ENCODE measurements at places on chromosomes 5 and 9. TPM values are rescaled to one million over a fixed set of nuclear protein-coding genes. Genes with fewer than 3 reads are reported as not detected.

- H3K27me3 ChIP-seq: no peaks in the 10 kb centered on the region
- H3K4me1 ChIP-seq: no peaks in the 10 kb centered on the region
- no peak for DNase-seq
- no peak overlapping the region for H3K4me3 ChIP-seq
- H3K36me3 ChIP-seq: no peaks in the 10 kb centered on the region
Measured at GRCh38 chr5:41093803-41094202, 22.7 kb upstream of the MROH2B start.

- DNase-seq: no peak
- no peaks in the 10 kb centered on the region for H3K4me1 ChIP-seq
- H3K27me3 ChIP-seq: no peaks in the 10 kb centered on the region
- no peak overlapping the region for H3K4me3 ChIP-seq
- no peak overlapping the region for H3K27ac ChIP-seq
Measured at GRCh38 chr5:132566657-132567056, 9.9 kb downstream of the RAD50 start.

- H3K36me3 ChIP-seq: no peaks in the 10 kb centered on the region
- peak overlapping the region; percentile 69 for H3K27ac ChIP-seq
- no peak for DNase-seq
- no peaks in the 10 kb centered on the region for H3K27me3 ChIP-seq
- H3K4me1 ChIP-seq: no peaks in the 10 kb centered on the region
Measured at GRCh38 chr9:37976714-37977477, 73.0 kb upstream of the SLC25A51 start.

DNA sequence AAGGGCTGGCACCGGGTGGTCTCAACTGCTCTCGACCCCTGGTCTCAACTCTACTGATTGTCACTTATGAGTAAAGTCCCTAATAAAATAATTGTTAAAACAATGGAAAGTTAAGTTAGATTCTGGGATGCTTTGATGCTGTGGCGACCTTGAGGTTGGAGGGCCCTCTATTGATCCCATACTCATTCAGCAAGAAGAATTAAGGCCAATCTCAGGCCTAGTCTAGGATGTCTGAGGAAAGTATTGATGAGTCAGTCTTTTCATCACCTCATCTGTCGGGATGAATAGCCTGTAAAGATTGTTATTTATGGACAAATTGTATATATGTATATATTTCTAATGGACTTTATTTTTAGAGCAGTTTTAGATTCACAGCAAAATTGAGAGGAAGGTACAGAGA is 50.8 kb downstream of the WDR36 start:
- H3K4me1 ChIP-seq: no peaks in the 10 kb centered on the region
- DNase-seq: no peak
- no peaks in the 10 kb centered on the region for H3K36me3 ChIP-seq
- no peak overlapping the region for H3K4me3 ChIP-seq
- no peaks in the 10 kb centered on the region for H3K27me3 ChIP-seq

- H3K27me3 ChIP-seq: no peaks in the 10 kb centered on the region
- no peaks in the 10 kb centered on the region for H3K4me1 ChIP-seq
- no peak overlapping the region for H3K4me3 ChIP-seq
- no peak for DNase-seq
- no peak overlapping the region for H3K27ac ChIP-seq
Measured at GRCh38 chr9:27940535-27940934, 367.3 kb upstream of the C9orf72 start.

DNA sequence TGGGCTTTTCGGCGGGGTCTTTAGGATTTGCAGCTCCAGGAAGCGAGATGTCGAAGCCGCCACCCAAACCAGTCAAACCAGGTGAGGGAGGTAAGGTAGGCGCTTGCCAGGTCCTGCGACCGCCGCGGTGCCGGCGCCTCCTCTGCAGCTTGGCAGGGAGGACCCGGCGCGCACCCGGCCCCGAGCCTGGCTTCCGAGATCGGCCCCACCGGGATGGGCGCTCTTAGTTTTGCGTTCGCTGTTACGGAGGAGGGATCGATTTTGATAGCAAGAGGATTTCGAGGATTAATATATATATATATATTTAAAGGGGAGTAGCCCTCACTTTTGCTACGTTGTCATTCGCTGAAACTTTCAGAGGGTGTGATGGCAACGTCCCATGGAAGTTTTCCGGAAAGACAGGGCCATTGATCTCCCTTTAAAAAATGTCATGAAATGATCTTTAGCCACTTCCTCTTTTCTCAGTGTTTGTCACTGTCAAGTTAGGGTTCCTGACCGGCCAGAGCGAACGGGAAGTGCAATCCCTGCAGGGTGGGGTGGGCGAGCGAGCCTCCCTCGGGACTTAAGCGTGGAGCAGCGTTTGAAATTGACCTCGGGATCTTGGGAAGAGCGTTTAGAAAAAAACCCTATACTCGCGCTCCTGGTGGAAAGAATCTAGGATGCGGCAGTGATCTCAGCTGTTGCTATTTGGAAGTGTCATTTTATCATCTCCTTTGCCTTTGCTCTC is 495 bp downstream of the OSTF1 start:
- H3K27me3 ChIP-seq: no peaks in the 10 kb centered on the region
- peak; percentile 75 for DNase-seq
- H3K4me1 ChIP-seq: no peaks in the 10 kb centered on the region

GRCh38 chr9:75333624-75334023 is 245.3 kb downstream of the OSTF1 start:
- no peaks in the 10 kb centered on the region for H3K27me3 ChIP-seq
- H3K4me1 ChIP-seq: no peaks in the 10 kb centered on the region
- H3K36me3 ChIP-seq: no peaks in the 10 kb centered on the region

DNA sequence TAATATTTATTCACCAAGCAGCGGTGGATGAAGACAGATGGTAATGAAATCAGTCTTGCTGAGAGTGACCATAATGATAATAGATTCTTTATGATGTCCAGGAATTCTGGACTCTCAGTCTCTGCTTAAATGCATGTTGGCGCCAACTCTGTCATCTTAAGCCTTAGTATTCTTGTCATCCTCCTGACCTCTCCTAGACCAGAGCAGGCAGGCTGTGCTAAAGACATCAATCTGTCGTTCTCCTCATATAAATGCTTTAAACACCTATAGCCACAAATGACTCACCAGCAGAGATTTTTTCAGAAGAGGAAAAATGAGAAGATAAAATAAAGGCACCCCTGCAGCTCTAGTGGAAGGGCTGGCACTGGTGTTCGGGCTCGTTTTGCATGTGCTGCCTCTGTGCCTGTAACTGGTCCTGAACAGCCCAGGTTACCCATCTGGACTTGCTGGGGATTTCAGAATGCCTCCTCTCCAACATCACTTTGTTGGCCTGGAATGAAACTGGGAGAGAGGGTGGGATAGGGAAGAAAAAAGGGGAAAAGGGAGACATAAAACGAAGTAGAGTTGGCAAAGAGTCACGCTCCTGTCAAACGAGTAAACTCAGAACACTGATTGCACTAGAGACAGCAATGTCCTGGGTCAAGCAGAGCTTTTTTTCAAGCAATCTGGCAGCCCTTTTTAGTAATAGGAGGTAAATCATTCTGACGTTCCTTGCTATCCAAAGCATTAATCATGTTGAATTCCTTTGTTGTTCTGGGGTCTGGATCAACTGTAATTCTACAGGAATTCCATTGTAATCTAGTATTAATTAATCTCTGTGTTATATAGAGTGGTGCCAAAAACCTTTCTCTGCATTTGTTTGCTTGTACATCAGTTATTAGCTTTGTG is 195.5 kb upstream of the CLINT1 start:
- H3K4me3 ChIP-seq: no peak overlapping the region
- no peaks in the 10 kb centered on the region for H3K27me3 ChIP-seq

GRCh38 chr5:23026252-23027170 is 173.4 kb upstream of the CDH12 start:
- H3K27ac ChIP-seq: no peak overlapping the region
- H3K4me3 ChIP-seq: no peak overlapping the region
- H3K4me1 ChIP-seq: no peaks in the 10 kb centered on the region
- no peaks in the 10 kb centered on the region for H3K36me3 ChIP-seq
- no peak for DNase-seq

GRCh38 chr5:129905473-129906176 is 1.4 kb downstream of the CHSY3 start:
- no peak for DNase-seq
- H3K4me1 ChIP-seq: no peaks in the 10 kb centered on the region
- H3K4me3 ChIP-seq: peak overlapping the region; percentile 69
- no peaks in the 10 kb centered on the region for H3K36me3 ChIP-seq

- H3K4me3 ChIP-seq: no peak overlapping the region
- no peak for DNase-seq
- H3K36me3 ChIP-seq: no peaks in the 10 kb centered on the region
- H3K27ac ChIP-seq: peak overlapping the region; percentile 96
- no peaks in the 10 kb centered on the region for H3K27me3 ChIP-seq
- H3K4me1 ChIP-seq: peaks cover 35% of the 10 kb centered on the region
Measured at GRCh38 chr9:127578627-127578951, 33.5 kb upstream of the STXBP1 start.

GRCh38 chr9:91001146-91001611 is 199.6 kb downstream of the SYK start:
- peak; percentile 69 for DNase-seq
- no peaks in the 10 kb centered on the region for H3K4me1 ChIP-seq
- no peak overlapping the region for H3K4me3 ChIP-seq
- peak overlapping the region; percentile 40 for H3K27ac ChIP-seq
- H3K36me3 ChIP-seq: no peaks in the 10 kb centered on the region

TOPORS gene
- 35.6 TPM for total RNA-seq

TMEM174 gene
- not detected for total RNA-seq

PRLR gene
- 2.6 TPM for total RNA-seq

CDKN2B gene
- total RNA-seq: 18.4 TPM

SLC12A2 gene
- total RNA-seq: 23.7 TPM

PLPPR1 gene
- 2.2 TPM for total RNA-seq
